Erythroblast (primary cell): ENCODE measurements at places on chromosomes 11 and 22.
A peak's percentile ranks its signal among the peaks of the same experiment; 100 is the strongest.

DNA sequence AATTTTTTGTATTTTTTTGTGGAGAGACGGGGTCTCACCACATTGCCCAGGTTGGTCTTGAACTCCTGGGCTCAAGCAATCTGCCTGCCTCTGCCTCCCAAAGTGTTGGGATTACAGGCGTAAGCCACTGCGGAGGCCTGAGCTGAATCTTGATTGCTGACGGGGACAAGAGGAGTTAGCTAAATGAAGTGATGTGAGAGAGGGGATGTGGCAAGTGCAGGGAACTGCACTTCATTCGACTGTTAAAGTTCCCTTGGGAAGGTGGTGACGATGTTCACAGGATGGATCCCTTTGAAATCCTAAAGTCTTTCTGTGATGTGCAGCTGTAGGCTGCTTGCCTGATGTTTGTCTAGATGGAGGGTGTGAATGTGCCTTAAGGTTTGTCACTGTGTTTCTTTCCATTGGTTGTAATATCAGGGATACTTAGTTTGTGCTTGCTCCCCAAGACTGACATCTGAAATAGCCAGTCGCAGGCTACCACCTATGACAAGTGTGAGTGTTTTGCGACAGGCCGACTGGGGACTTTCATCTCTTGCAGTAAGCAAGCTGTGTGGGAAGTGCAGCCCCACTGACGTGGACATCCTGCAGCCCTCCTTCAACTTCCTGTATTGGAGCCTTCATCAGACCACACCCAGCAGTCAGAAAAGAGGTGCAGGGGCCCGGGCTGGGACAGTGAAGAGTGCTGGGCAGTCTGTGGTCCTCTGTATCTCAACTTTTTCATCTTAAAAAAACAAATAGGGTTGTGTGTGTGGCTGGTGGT is 19.6 kb upstream of the CCDC134 start:
- DNase-seq = peak; percentile 39

- DNase-seq = no peak
Measured at GRCh38 chr11:113831314-113831713, 44.1 kb downstream of the USP28 start.

- peak; percentile 30 for DNase-seq
Measured at GRCh38 chr11:1760351-1761109, 3.2 kb downstream of the CTSD start.

DNA sequence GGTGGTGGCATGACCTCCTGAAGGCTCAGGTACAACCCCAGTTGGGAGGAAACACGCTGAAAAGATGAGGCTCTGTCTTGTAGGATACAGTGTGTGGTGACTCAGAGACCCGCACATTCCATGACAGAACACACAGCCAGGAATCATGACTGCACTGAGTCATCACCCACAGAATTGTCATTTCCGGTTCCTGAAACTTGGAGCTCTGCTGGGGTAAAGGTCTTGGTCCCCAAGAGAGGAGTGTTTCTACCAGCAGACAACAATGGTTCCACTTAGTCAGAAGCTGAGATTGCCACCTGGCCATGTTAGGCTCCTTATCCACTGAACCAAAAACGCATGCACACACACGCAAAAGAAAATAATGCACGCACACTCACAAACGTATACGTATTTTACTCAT is 31.5 kb upstream of the CYB5R3 start:
- DNase-seq = no peak

- DNase-seq = no peak
Measured at GRCh38 chr11:34419158-34419557, 19.6 kb upstream of the CAT start.

- DNase-seq = peak; percentile 44
Measured at GRCh38 chr11:134275534-134276395, at the start of gene GLB1L3. Gene GLB1L3 (plus strand): TSS chr11:134276379. CDS start chr11:134276741, 362 bp downstream.

DNA sequence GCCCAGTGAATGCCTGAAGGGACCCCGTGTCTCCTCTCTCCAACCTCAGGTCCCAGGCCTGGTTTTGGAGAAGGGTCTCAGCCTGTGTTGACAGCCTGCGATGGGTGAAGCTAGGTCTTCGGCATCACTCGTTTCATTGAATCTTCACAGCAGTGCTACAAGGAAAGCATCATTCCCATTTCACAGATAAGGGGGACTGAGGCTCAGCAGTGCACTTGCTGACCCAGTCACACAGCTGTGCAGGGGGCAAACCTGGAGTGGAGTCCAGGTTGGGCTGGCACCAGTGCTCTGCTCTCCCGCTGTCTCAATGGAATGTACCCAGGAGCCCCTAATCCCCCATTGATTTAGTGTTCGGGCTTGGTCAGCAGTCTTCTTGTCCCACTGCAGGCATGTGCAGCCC is 10.9 kb upstream of the YWHAH start:
- no peak for DNase-seq

DNA sequence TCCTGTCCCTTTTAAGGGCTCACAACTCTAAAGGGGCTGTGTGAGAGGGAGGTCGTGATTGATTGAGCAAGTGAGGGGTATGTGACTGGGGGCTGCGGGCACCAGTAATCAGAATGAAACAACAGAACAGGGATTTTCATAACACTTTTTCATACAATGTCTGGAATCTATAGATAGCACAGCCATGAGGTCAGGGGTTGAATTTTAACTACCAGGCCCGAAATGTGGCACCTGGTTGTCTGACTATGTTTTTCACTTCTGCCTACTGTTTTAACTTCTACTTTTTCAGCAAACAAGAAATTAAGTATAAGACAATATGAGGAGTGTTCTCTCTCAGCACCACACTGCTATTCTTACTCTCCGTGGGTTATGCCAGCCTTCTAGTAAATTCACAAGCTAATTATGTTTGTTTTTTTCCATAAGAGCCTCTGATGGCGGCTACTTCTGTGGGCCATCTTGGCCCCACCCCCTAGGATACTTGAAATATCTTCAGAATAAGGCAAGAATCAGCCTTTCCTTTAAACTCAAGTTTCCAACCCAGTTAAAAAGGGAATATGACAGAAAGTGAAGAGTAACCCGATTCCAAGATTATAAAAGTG is 552.8 kb upstream of the CHORDC1 start:
- no peak for DNase-seq

GRCh38 chr11:76587820-76588454 is 82.6 kb downstream of the LRRC32 start:
- no peak for DNase-seq

GRCh38 chr22:37747080-37747714 is 50.3 kb downstream of the TRIOBP start:
- DNase-seq = peak; percentile 59

DNA sequence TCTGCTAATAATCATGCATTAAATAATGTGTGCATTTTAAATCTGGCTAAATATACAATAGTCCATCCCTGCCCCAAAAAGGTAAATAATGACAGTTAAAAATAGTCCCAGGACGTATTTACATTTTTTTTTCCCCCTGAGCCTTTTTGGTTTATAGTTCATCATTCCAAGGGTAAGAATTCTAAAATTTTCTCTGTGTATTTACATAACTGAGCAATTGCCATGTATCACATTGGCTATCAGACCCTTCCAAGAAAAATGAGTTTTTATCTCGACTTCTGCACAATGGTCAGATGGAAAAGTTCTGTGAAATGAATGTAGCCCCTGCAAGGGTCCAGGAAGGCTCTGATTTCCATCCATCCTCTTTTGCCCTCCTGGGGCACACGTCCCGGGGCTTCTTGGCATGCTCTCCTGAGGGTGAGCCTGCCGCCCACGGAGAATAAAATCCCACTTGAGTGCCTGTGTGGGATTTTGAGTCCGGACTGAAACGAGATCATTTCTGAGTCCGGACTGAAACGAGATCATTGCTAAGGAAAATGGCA is 94.1 kb upstream of the ANO1 start:
- DNase-seq = no peak

DNA sequence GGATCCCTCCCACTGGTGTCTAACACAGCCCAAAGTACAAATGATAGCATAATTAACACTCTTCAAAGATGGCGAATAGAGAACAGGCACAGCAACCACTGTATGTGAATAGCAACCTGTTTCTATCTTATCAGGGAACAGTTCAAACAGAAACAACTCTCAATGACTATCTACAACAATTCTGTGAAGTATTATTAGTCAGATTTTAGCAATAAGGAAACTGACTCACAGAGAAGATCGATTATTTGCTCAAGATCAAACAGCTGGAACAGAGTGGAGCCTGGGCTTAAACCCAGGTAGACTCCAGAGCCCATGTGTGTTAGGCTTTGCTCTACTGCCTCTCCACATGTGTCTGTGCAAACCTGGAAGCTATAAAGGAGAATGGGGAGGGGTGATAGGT is 88.7 kb downstream of the C11orf58 start:
- no peak for DNase-seq

- peak; percentile 60 for DNase-seq
Measured at GRCh38 chr11:86671531-86672006, 847 bp downstream of the ME3 start.

DNA sequence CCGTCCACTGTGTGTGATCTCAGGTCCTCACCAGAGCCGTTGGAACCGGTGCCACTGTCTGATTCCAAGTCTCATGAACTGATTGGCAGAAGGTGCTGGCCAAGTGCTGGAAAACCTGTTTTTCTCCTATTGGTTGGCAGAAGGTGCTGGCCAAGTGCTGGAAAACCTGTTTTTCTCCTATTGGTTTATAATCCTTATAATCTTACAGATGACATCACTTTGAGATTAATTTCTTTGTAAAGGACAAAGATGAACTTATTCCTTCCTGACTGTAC is 1106.3 kb downstream of the BRD1 start:
- no peak for DNase-seq

- DNase-seq = no peak
Measured at GRCh38 chr11:41497974-41498373, 38.5 kb upstream of the LRRC4C start.

DNA sequence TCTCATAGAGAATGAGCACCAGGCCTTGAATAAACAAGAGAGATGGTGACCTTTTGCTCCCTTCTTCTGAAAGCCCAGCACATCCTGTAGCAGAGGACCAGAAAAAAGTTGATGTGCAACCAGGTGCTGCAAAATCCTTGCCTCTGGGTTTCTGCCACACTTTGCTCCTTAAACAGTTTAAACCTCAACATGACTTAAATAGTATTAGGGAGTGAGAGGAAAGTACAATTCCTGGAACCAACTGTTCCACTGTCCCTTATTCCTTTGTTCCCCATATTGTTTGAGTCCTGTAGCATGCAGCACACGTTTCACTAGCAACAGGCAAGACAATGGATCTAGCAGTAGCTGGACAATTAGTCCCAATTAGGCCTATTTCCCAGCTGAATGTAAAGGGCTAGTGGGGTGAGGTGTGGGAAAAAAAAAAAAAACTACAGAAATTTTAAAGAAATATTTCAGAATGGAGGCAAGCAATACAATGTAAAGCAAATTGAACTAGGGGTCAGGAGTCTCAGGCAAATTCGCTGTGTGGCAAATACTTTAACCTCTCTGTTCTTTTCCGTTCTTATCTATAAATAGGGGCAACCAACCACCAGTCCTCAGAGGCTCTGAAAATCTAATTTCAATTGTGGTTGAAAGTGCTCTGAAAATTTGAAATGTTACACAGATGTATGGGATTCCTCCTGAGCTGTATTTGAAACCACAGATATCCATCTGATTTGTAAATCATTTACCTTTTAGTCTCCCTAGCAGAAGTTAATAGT is 6.6 kb downstream of the MPPED2 start:
- DNase-seq = no peak

DNA sequence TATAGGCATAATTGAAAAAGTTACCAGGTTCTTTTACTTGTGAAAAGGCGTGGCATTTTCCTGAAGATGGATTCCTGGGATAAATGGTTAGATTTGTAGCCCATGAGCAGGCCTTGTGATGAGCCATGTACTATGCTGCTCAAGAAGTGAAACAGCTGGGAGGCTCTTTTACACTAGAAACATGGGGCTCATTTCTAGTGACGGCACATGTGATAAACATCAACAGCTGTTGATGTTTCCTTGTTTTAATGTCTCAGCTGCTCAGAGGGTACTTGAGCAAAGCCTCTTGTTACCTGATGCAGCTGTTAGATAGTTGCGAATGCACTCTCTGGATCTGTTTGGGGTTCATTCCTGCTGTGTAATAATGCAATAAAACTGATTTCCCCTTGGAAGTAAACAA is 396.8 kb downstream of the GUCY1A2 start:
- no peak for DNase-seq

DNA sequence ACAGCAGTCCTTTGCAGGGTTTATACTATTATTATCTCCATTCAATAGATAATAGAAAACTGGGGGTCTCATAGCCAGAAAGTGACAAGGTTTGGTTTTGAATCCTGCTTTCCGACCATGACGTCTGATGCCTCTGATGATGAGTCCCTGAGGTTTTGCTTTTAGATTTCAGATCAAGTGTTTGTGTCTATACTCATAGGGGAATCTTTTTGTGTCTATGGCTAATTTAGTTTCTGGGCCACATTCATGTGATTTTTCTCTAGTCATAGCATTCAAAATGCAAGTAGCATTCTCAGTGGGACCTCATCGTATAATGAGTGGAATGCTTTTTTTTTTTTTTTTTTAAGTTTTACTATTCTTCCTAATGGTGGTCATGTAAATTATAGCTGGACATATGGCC is 72.9 kb downstream of the TNRC6B start:
- no peak for DNase-seq

GRCh38 chr11:85735876-85736460 is 50.0 kb upstream of the CCDC89 start:
- no peak for DNase-seq

GRCh38 chr11:66467756-66468155 is 1.1 kb downstream of the PELI3 start:
- DNase-seq = peak; percentile 24

- no peak for DNase-seq
Measured at GRCh38 chr11:101470419-101470818, 113.4 kb downstream of the TRPC6 start.

GRCh38 chr11:68966894-68967780 is 13.6 kb downstream of the MRGPRD start:
- no peak for DNase-seq

DNA sequence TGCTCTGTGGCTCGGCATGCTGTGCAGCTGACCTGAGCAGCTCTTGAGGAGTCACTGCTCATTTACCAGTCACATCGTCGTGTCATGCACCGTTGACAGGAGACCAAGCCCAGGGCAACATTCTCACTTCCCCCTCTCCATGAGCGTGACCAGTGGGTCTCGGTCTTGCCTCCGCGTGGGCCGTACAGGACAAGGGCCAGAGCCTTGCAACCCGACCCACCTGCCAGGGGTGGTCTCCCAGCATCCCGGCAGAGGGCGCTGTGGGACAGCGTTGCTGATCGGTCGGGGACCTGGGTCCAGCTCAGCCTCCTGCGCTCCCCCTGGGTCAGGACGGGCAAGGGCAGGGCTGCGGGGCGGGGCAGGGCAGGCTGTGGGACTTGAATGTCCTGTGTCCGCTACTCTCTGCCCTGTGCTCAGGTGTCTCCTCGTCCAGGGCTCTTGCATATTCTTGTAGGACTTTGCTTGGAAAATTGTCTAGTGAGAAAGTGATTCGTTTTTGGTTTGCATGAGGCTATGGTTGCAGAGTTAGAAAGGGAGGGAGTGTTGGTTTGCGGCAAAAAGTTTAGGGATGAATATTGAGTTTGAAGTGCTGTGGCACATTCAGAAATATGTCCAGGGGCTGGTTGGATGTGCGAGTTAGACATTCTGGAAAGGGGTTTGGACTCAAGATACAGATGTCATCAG is 16.2 kb downstream of the EIF4G2 start:
- peak; percentile 91 for DNase-seq

GRCh38 chr11:1129611-1130160 is 28.1 kb upstream of the MUC5AC start:
- DNase-seq = no peak
